Spinal cord (tissue), 10 donors: ENCODE measurements at places on chromosomes 5 and 9. TPM values are rescaled to one million over a fixed set of nuclear protein-coding genes. Genes with fewer than 3 reads are reported as not detected.

Gene HK3
- total RNA-seq, result 0.66 TPM

Gene DPYSL3
- total RNA-seq, result 200 TPM

Gene BASP1
- total RNA-seq, result 113 TPM

Gene PDE6A
- 0.44 TPM for total RNA-seq

Gene CCDC192
- 0.50 TPM for total RNA-seq

Gene LRRC19
- total RNA-seq, result not detected

Gene PCDHGA3
- total RNA-seq, result 10.5 TPM

Gene NPDC1
- total RNA-seq, result 82.7 TPM

Gene UCK1
- total RNA-seq, result 14.2 TPM

Gene FOXD4L5
- total RNA-seq, result 0.40 TPM
